T-helper 2 cell (primary cell): ENCODE measurements at places on chromosomes 5 and 9.

DNA sequence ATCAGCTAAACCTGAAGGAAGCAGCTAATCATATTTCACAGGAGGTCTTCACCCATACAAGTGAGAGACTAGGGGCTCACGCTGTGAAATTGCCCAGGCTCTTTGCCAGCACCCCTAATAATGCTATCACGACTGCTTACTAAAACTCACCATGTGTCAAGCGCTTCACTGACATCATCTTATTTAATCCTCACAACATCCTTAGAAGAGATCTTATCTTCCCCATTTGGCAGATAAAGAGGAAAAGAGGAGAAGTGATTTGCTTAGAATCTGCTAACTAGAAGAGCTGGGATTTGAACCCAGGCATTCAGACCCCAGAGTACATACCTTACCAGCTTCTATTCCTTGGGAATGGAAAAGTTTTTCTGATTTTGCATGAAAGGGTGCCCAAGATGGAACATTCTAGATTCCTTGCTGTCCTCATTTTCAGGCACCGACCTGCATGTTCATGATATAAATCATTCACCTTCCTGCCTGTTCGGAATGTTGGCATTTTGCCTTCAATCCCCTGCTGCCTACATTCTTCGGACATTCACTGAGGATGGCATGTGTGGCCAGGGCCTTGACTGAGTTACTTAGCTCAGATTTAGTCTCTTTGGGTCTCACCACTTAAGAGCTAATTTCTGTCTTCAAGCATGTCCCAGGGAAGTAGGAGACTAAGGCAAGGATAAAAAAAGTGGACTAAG lies 88.1 kb downstream of the SH3TC2 start:
- DNase-seq, result no peak

DNA sequence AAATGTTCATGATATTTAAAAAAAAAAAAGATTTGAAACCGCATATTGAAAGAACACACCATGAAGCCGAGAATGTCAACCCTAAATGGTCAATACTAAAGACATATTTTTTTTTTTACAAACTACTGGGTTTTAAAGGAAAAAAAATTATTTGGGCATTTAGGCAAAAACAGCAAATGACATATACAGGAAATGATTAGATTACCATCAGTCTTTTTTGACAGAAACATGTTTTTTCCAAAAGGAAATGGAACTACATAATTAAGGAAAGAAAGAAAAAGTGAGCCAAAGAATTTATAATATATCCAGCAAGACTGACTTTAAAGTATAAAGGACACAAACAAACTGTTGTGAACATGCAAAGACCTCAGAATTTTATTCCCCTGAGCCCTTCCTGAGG lies 56.7 kb downstream of the RALGPS1 start:
- DNase-seq, result no peak

DNA sequence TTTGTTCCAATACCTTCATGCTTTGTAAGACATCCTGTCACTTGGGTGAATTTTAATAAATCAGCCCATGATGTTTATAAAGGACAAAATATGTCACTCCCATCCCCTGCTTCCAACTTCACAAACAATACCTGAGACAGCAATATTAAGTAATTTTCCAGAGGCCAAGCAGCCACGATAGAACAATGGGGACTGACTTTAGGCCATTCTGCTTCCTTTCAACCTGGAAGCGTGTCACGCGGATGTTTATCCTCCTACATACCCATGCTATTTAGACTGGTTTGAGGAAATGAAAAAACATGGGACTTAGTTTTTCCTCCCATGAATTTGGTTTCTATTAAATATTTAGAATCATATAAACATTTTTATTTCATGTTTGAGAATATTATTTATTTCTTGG lies 82.9 kb downstream of the GRAMD2B start:
- no peak for DNase-seq

GRCh38 chr9:101453776-101454570 lies 18.4 kb upstream of the ALDOB start:
- DNase-seq, result no peak

DNA sequence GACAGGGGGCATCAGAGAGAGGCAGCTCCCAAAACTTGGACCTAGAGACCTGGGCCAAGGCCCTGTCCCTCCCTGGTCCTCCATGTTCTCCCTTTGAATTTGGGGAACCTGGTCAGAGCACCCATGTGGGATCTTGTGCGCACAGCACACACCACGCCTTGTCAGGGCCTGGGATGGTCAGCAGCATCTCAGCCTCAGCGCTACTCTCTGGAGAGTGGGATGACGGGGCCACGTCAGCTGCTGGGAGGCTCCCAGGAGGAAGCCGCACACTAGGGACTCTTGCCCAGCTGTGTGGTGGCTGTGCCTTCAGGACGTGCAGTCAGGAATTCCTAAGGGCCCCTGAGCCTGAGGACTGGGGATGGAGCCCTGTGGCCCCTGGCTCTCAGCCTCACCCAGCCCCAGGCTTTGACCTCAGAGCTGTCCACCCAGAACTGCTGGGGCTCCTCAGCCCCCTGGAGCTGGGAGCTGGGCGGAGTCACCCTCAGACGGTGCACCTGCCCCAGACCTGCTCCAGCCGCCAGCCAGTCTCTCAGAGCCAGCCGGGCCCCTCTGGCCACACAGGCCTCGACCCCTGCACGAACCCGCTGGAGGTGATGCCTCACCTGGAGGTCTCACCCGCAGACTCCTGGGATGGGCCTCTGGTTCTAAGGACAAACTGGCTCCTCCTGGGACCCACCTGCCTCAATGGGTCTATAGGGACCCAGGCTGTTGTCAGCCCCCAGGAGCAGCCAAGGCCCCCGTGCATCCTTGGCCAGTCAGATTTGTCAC lies 38.3 kb upstream of the EGFL7 start:
- no peak for DNase-seq
